ENCODE measurements at places on chromosomes 5 and 9. TPM values are rescaled to one million over a fixed set of nuclear protein-coding genes. Genes with fewer than 3 reads are reported as not detected.

OTP gene
- total RNA-seq: not detected

CFAP90 gene
- total RNA-seq: not detected

PCDHB16 gene
- 0.51 TPM for total RNA-seq

FAM221B gene
- not detected for total RNA-seq

GKAP1 gene
- 2.6 TPM for total RNA-seq

CAVIN4 gene
- total RNA-seq: 1.5 TPM

TMEM252 gene
- total RNA-seq: not detected

DIRAS2 gene
- total RNA-seq: 0.26 TPM

FOXD4L3 gene
- total RNA-seq: not detected

SIMC1 gene
- total RNA-seq: 4.6 TPM

ANKRD31 gene
- total RNA-seq: 0.26 TPM

AK8 gene
- 0.26 TPM for total RNA-seq
